ENCODE measurements at places on chromosomes 2 and 18. TPM values are rescaled to one million over a fixed set of nuclear protein-coding genes. Genes with fewer than 3 reads are reported as not detected.

The PNO1 gene
- total RNA-seq: 21.4 TPM

The CD28 gene
- total RNA-seq: 0.21 TPM

The CXCR4 gene
- total RNA-seq: 23.2 TPM

The MC5R gene
- not detected for total RNA-seq

The NCKAP1 gene
- total RNA-seq: 174 TPM

The MTLN gene
- 61.5 TPM for total RNA-seq

The SMC6 gene
- 14.1 TPM for total RNA-seq

GRCh38 chr18:22667616-22668422 lies 250.1 kb upstream of the CTAGE1 start:
- no peak for DNase-seq

GRCh38 chr2:138447889-138448570 lies 53.5 kb upstream of the SPOPL start:
- DNase-seq: no peak

GRCh38 chr2:200335657-200336056 lies 29.2 kb downstream of the SPATS2L start:
- DNase-seq: no peak

GRCh38 chr2:132542953-132543569 lies 126.5 kb downstream of the GPR39 start:
- no peak for DNase-seq

DNA sequence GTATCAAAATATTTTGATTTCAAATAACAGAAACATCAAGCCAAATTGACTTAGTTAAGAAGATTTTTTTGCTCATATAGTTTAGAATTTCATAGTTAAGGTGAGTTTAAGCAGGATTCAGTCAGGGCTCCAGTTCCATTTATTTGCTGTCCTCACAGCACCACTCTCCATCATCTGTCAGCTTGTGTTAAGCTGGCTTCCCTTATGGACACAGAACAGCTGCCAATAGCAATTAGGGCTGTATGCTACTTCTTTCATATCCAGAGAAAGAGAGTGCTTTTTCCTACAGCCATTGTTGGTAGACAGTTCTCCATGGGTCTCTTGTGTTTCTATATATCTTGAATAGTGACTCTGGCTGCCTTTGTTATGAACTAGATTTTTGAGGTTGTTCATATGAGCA lies 95.4 kb upstream of the CYP20A1 start:
- no peak for DNase-seq

GRCh38 chr2:136225950-136226835 lies 108.2 kb upstream of the CXCR4 start:
- DNase-seq: no peak

- peak; percentile 86 for DNase-seq
These were observed 18.5 kb upstream of the SEMA4C start for GRCh38 chr2:96888072-96889011.

GRCh38 chr18:58580078-58580477 lies 48.8 kb downstream of the ALPK2 start:
- no peak for DNase-seq

- no peak for DNase-seq
These were observed 17.5 kb upstream of the ARHGEF4 start for GRCh38 chr2:130819226-130819607.

- DNase-seq: no peak
These were observed 59.7 kb downstream of the SCG2 start for GRCh38 chr2:223542501-223542900.

DNA sequence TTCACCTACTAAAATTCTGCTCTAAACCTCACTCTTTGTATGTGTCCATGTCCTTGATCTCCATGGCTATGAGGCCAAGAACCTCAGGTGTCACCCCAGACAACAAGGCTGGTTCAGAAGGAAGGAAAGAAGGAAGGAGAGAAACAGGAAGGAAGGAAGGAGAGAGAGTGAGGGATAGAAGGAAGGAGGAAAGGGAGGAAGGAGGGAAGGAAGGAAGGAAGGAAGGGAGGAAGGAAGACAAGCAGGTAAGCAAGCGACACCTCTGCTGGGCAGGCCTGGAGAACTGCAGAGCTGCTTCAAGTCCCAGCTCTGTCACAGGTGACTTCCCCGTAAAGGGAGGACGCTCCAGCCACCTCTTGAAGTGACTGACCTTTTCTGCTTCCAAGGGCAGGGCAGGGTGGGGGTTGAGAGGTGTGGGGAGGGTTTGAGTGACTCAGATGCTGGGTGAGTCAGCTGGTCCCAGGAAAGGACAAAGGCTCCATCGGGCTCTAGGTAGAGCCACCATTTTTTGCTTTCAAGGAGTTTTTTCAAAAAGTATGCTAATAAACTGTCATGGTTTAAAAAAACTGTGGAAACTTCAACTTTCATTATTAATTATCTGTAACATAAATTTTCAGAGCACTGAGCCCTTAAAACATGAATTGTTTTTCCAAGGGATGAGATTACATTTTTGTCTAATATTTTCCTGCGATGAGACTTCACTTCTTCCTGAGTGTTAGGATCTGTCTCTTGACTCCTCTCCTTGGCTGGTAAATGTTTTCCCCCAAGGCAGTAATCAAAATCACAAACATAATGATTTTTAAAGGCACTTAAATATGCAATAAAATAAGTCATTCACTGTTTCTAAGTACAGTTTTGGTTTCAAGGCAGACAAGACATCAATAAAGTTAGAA lies 90.1 kb upstream of the L3MBTL4 start:
- DNase-seq: no peak

GRCh38 chr2:156430236-156430979 lies 5.8 kb upstream of the GPD2 start:
- DNase-seq: no peak

- DNase-seq: no peak
These were observed 186.4 kb downstream of the VAPA start for GRCh38 chr18:10100196-10100595.

- DNase-seq: no peak
These were observed 10.6 kb downstream of the ZFP36L2 start for GRCh38 chr2:43215673-43216255.

DNA sequence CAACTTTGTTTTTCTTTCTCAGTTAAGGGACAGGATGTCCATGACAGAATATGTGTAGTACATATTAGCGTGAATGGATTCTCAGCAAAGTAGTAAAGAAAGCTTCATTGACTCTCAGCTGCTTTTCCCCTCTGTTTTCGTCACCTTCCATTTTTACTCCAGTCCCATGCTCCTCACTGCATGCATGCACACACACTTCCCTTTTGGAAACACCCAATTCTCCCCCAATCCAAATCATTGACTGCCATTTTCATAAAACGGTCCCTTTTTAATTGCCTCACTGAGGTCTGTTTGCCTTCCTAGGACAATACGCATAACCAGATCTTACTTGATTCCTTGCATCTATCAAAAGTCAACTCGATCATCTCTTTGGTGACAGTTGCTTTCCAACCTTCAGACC lies 287.5 kb upstream of the PARD3B start:
- no peak for DNase-seq

DNA sequence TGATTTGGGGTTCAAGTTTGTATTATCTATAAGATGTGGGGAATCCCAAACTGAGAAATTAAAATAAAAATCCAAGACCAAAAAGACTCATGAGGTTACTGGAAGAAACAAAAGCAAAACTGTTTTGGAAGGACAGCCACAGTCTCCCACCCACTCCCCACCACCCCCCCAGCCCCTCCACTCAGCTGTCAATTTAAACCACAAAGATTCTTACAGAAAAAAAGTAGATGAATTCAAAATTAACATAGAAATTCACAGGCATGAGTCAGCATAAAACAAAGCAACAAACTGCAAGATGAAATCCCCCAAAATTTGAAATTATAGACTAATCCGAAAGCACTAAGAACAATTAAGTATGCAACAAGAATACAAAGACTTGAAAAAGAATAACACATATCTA lies 12.1 kb downstream of the MAP4K3 start:
- DNase-seq: no peak

- DNase-seq: no peak
These were observed 126.7 kb downstream of the ARHGAP15 start for GRCh38 chr2:143255899-143256298.

- DNase-seq: no peak
These were observed 36.6 kb downstream of the PTCD3 start for GRCh38 chr2:86142436-86143257.

DNA sequence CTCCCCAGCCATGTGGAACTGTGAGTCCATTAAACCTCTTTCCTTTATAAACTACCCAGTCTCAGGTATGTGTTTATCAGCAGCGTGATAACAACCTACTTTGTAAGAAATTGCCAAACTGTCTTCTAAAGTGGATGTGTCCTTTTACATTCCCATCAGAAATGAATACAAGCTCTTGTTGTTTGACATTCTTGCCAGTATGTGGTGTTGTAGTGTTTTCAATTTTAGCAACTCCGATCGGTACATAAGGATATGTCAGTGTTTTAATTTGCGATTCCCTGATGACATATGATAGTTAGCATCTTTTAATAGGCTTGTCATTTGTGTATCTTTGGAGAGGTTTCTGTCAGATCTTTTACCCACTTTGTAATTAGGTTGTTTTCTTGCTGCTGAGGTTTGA lies 1156.3 kb upstream of the CRIM1 start:
- DNase-seq: no peak

- no peak for DNase-seq
These were observed 242.4 kb downstream of the LPIN1 start for GRCh38 chr2:11988691-11989353.

- no peak for DNase-seq
These were observed 61.3 kb upstream of the CHMP1B start for GRCh38 chr18:11789716-11790510.

- no peak for DNase-seq
These were observed 177.9 kb upstream of the SH3BP4 start for GRCh38 chr2:234773764-234774409.

GRCh38 chr2:138841459-138841858 lies 61.3 kb upstream of the NXPH2 start:
- DNase-seq: no peak

DNA sequence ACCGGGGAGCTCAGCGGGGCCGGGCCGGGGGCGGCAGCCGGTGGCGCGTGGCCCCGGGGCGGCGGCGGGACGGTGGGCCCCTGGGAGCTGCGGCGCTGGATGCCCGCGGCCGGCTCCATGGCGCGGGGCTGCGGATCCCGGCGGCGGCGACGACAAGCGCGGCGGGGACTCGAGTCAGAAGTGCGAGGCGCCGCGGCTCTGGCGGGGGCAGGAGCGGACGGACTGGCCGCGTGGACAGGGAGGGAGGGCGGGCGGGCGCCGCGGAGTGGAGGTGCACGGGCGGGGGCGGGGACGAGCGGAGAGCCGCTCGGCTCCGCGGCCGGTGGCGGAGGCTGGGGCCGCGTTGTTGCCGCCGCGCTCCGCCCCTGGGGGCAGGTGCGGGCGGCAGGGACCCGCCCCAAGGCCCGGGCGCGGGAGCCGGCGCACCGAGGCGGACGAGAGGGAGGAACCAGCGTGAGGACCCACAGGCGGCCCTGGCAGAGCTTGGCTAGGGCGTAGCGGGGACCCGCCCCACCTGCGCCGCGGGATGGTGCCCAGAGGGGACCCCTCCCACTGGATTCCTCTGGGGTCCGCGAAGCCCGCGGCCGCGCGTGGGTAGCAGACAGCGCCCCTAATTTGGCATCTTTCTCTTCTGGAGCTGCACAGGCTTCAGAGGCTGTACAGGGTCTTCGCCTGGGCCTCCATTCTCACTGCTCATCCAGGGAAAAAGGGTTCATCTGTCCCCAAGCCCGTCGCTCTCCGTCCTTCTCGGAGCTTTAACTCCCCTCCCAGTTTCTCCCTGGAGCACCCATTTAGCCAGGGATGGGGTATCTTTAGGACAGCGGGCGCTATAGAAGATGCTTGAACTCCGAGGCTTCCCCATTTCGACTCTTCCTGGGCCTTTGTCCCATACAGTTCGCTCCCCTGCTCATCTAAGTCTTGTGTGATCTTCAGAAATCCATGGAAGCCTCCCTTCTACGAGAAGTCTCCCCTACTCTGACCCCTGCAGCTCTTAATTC lies at the start of gene TMEM163:
TMEM163 (minus strand) TSS at position 184 of the 998 bp plus-strand sequence.
- DNase-seq: no peak

- no peak for DNase-seq
These were observed 41.6 kb upstream of the POU3F3 start for GRCh38 chr2:104812286-104812685.

DNA sequence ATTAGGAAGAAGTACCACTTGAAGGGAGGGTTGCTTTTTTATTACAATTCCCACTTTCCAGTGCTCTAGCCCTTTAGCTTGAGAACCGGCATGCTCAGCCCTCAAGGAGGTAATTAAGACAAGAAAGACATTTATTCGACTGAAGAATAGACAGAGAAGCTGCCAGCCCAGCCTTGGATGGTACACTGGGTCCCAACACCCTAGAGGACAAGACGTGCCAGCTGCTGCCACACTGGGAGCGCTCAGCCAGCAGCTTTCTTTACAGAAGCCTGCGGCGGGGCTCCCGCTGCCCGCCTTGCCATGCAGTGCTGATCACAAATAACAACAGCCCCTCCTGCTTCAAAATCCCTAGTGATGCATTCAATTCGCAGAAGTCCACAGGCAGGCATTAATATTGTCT lies 746.3 kb upstream of the RAB6C start:
- DNase-seq: no peak

GRCh38 chr2:149410701-149411484 lies 80.5 kb downstream of the LYPD6 start:
- DNase-seq: no peak

DNA sequence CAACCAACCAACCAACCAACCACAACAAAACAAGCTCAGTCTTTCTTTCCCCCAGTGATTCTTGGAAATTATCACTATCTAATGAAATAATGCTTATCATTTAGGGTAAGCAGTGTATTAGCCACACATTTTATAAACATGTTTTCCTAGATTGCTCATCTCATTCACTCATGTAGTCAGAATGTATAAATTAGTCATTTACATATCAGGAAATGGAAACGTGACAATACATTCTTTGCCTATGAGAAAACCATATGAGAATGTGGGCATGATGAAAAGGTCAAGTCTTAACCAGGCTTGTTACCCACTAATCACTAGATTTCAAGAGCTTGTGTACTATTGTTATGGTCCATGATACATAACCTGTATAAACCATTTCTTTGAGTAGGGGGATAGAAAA lies 1583.4 kb upstream of the PIK3C3 start:
- DNase-seq: no peak

DNA sequence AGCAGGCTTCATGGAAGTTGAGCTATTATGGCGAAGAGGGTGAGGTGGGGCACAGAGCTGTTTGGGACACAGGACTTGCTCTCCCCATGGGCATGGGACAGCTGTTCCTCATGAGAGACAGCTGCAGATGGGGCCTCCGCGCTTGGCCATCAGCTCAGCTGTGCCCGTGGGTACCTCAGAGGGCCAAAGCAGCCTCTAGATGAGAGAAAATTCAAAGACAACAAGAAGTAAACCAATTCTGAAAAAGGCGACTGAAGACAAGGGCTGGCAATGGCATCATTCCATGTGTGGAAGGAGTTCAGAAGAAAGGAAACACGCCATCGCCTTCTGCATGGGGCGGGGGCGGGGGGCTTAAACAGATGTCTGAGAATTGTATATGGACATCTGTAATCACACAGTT lies 136.2 kb downstream of the BCL2 start:
- no peak for DNase-seq

GRCh38 chr2:10202131-10202665 lies 79.7 kb downstream of the RRM2 start:
- DNase-seq: no peak

- DNase-seq: no peak
These were observed 49.9 kb upstream of the CYP1B1 start for GRCh38 chr2:38125842-38126241.

- no peak for DNase-seq
These were observed 710.6 kb upstream of the ZEB2 start for GRCh38 chr2:145230546-145230945.

GRCh38 chr18:9711361-9712129 lies 3.4 kb downstream of the RAB31 start:
- no peak for DNase-seq

GRCh38 chr2:62826141-62826540 lies 120.6 kb downstream of the EHBP1 start:
- DNase-seq: no peak

GRCh38 chr2:29295845-29296244 lies 180.6 kb downstream of the CLIP4 start:
- no peak for DNase-seq
